CMK (cell line): ENCODE measurements at places on chromosomes 7 and 10.

DNA sequence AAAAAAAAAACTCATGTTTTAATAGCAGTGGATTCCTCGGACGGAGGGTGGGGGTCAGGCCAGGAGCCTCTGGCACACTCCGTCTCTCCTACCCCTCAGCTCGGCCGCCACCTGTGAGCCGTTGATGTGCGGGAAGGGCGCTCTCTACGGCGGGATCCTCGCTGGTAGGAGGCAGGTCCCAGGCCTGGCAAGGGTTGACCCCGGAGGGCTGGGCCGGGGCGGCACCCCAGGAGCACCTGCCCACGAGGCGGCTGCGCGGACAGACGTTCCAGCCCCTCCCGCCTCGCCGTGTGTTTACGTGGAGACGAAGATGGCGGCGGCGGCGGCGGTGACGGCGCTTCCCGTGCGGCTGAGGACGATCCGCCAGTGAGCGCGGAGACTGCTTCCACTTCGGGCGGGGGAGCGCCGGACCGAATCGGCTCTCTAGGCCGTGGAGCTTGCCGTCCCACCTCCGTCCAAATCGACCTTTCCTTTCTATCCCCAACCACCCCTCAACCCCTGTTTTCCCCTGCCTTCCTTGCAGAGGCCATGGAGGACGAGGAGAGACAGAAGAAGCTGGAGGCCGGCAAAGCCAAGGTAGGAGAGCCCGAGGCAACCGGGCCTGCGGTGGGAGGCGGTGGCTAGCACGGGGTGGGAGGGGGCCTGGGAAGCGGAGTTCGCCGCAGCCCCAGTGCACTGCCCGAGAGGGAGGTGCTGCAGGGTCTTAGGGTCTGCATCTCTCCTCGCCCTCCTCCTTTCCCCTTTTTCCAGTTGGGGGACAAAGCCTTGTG, at the start of gene AKAP9:
Gene AKAP9, plus strand, starts transcription at position 291 of the 770 bp plus-strand sequence. Its CDS starts 238 bp downstream, at position 529.
- peak; percentile 45 for DNase-seq

- no peak for DNase-seq
These were observed 782.0 kb downstream of the SUGCT start for GRCh38 chr7:40916813-40917212.

DNA sequence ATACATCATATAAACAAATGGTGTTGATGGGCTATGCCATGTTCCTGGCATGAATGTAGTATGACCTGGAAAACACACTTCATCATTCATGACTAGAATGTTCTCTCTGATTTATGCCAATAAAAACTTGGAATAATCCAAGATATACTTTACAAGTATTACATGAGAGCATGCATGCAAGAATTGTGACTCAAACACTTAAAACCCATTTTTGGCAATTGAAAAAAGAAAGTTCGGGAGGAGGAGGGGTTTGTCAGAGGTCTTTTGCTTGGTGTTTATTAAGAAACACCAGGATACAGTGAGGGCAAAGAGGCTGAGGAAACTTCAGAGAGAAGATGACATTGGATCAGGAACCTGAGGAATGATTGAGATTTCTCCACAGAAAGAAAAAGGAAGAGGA, 10.2 kb upstream of the CUL1 start:
- no peak for DNase-seq

DNA sequence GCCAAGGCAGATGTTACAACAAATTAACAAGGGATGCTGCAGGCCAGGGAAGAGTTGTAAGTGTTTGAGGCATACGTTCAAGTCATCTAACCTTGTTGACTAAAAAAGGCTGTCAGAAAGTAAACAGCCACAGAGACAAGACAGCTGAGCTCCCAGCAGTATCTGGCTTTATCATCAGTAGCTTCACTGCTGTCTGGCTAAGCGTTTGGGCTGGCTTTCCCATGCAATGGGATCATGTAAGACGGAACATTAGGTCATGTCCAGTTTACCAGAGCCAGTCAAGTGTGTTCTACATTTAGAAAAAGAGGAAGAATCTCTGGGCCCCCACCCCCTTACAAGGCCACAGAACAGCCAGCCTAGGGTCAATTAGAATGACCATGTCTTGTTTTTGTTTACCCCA, 51.3 kb upstream of the GSAP start:
- no peak for DNase-seq

DNA sequence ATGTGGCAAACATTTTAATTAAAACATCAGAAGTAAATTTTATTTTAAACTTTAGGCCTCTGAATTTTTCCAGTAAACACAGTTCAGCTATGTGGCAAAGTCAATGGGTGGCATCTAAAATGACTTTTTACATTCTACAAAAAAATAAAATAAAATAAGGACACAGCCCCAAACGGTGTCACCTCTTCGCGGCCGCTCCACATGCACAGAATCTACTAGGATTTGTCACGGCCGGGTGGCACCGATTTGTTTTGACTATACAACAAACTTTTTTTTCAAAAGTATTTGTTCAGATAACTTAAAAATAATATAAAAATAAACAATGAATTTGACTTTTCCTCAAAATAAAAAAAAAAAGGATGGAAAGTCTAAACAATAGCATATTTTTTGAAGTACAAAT, 127.8 kb downstream of the EBF3 start:
- no peak for DNase-seq

DNA sequence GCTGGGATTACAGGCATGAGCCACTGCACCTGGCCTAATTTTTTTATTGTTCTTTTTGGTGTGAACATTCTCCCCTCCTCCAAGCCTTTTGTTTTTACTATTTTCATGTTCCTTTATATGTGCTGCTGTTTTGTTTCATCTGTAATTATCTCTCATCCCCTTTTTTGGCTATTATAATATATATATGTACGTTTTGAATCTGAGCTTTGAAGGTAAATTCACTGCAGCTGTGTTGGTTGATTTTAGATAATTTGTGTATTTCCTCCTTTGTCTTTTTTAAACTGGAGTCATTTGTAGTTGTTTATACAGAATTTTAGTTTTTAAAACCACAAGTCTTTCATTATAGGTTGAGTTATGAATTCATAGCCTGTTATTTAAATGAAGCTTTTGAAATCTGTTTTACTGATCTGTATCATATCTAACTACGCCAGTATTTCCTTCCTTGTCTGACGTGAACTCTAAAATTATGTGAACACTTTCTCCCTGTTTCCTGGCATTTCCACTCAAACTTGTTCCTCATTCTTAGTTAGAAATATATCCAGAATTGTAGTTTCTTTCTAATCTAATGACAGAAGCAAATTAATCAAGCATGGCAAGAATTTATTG, 54.9 kb downstream of the PTEN start:
- DNase-seq, result no peak

- DNase-seq, result no peak
These were observed 25.2 kb downstream of the FOXK1 start for GRCh38 chr7:4707217-4707741.

DNA sequence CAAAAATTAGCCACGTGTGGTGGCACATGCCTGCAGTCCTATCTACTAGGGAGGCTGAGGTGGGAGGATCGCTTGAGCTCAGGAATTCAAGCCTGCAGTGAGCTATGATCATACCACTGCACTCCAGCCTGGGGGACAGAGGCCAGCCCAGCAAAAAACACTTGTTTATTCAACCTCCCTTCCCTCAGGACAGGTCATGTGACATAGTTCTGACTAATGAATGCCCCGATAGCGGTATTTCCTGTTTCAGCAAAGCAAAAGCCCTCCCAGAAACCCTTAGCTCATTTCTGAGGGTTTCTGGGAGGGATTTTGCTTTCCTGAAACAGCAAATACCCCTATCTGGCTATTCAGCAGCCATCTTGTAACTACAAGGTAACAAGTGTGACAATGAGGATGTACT, 157.1 kb downstream of the GATA3 start:
- no peak for DNase-seq

DNA sequence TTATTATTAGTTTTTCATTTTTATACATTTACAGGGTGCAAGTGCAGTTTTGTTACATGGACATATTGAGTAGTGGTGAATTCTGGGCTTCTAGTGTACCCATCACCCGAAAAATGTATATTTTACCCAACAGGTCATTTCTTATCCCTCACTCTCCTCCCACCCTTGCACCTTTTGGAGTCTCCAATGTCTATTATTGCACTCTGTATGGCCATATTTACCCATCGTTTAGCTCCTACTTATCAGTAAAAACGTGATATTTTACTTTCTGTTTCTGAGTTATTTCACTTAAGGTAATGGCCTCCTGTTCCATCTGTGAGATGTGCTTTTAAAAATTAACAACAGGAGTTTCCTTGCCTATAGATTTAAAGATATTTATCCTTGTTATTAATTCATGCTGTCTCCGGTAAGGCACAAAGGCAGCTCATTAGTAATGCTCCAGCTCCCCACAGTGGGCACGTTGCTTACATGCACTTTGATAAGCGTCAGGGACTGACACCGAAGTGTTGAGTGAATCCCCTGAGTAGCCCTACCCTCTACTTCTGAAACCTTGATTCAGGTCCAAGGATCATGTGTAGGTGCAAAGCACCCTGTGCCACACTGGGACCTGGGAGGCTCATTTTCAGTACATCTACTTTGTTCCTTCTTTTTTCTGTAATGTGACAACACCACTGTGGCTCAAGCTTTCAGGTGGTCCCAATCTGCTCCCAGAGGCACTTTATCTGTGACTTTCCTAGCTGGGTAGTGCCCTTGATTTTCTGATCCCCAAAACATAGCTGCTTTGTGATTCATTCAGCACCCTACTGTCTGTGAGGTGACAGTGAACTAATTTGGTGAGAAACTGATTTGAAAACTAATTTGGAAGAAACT, 27.3 kb downstream of the HYAL4 start:
- no peak for DNase-seq

- DNase-seq, result no peak
These were observed 1.1 kb upstream of the SFTPA2 start for GRCh38 chr10:79561257-79561656.

DNA sequence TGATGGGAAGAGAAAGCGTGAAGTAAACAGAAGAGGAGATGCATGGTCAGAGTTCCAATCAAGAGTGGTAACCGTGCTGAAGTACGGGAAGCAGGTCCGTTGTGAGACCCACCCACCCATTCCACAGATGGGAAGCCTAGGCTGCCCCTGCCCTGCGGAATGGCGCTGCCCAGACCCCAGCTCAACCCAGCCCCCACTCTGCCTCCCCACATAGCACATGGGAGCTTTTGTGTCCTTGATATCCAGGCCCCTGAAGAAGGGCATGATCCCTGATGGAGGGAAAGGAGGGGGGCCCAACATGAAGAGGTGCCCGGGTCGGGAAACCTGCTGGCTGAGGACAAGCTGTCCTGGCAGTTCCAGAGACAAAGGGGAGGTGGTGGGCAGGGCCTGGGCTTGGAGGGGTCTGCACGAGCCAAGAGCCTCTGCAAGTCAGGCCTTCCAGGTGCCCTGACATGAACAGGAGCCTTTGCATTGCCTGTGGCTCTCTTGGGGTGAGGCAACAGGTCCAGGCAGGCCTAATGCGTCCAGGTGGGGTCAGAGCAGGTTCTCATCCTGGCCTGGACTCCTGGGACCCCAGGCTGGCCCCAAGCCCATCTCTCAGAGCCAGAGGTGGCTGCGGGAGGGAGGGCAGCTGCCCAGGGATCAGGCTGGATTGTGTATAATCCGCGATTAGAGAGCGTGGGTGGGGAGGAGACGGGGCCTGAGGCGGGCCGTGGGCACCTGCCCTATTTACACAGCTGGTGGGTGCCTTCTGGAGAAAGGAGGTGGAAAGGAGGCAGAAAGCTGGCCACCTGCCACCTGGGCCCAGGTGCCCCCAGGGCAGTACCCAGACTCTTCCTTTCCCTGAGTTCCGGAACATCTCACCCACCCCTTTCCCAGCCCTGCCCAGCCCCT, 23.5 kb downstream of the YKT6 start:
- DNase-seq, result no peak

DNA sequence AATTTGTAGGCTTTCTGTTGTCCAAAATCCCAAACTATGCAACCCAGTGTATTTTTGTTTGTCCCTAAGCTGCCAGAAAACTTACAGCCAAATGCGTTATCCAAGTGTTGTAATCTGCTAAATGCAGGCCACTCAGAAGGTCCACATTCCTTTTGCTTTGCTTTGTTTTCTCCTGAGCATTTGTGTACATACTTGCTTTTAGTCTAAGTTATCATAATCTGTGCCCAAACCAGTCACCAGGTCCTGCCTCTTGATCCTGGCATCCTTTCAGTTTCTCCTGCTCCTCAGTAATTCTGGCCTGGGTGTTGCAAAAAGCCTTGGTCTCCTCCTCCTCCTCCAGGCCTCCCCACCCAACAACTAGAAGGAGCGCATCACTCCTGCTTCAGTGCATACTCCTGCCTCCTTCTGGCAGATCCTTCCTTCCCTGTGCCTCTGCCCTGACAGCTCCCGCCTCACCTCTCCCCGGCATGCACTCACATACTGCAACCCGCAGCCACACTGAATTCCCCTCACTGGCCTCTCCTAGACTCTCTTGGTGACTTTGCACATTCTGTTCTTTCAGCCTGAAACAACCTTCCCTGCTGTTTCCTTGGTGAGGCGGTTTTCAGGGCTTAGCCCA, 2.3 kb downstream of the DENND2A start:
- DNase-seq, result no peak

DNA sequence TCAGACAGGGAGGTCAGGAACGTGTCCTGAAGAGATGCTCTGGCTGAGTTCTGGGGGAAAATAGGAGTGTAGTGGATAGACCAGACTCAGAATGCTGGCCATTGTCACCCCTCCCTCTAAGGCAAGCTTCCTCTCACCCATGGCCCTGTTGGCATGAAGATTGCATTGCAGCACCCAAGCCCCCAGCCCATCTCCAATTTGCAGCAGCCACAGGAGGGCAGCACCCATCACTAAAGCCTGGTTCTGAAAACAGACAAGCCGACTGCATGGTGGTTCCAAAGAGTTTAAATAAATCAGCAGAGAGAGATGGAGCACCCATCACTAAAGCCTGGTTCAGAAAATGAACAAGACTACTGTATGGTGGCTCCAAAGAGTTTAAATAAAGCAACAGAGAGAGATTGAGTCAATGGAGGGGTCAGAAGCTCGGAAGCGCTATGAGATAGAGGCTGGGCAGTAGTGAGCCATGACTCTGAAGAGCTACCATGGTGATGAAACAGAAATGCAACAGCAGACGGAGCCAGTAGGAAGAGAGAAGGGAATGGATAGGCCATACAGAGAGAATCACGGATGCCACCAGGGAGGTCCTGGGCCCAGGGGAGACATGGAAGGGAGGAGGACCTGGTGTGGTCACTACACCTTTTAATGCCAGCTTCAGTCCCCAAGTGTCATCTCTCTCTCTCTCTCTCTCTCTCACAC, 237.9 kb upstream of the MYO3A start:
- no peak for DNase-seq

DNA sequence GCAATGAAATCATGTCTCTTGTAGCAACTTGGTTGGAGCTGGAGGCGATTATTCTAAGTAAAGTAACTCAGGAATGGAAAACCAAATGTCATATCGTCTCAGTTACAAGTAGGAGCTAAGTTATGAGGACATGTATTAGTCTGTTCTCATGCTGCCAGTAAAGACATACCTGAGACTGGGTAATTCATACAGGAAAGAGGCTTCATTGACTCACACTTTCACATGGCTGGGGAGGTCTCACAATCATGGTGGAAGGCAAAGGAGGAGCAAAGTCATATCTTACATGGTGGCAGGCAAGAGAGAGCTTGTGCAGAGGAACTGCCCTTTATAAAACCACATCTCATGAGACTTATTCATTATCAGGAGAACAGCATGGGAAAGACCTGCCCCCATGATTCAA, 370.1 kb upstream of the PRKCQ start:
- DNase-seq, result no peak

DNA sequence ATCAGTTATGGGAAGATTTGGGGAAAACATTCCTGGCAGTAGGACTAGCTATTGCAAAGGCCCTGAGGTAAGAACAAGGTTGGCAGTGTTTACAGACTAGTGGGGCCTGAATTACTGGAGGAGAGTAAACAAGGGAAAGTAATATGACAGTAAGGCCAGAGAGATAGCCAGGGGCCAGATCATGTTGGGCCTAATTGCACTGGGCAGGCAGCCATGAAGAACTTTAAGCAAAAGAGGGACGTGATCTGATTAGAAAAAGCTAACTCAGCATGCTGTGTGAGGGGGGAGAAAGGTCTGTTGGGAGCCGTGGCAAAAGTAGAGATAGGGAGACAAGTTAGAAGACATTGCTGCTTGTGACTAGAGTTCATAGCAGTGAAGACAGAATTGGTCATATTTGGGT, 9.2 kb downstream of the NUP42 start:
- DNase-seq, result no peak
